Mesenteric fat pad (tissue), 1 donor: ENCODE measurements at places on chromosomes 7 and 10.

DNA sequence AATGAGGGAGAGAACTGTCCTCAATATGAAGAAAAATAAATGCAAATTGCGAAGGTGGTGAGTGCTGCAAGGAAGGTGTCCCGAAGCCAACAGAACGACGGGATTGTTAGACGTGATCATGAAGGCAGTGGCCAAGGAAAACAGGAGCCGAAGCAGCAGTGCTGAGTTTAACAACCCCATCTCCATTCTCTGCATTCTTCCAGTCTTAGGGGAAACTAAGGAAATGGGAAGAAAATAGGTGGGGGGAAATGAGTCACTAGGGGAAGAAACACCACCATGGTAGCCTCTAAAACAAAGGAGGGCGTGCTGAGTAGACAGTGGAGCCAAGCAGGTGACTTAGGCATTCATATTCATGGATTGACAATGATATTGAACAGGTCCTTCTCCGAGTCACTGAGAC, 192.2 kb upstream of the AKR1E2 start:
- DNase-seq = no peak

DNA sequence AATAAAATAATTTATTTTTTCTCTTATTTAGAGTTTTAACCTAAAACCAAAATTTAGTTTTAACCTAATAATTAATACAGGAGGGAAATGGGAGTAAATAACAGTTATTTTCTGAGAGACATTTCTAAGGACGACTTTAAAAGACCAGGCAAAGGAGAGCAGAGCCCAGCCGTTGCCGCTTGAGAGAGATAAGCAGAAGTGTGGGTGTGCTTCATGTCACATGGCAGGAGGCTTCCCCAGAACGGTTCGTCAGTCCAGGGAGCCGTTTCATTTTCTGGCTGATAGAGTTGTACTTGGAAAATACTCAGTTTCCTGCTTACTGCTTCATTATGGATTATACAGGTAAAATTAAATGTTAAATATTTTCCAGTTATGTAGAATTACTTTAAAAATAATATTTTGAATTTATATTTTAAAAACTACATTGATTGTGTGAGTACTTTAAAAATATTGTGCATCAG, 61.4 kb downstream of the ST7 start:
- DNase-seq = no peak

GRCh38 chr7:157250605-157251228, 86.1 kb upstream of the DNAJB6 start:
- no peak for DNase-seq

DNA sequence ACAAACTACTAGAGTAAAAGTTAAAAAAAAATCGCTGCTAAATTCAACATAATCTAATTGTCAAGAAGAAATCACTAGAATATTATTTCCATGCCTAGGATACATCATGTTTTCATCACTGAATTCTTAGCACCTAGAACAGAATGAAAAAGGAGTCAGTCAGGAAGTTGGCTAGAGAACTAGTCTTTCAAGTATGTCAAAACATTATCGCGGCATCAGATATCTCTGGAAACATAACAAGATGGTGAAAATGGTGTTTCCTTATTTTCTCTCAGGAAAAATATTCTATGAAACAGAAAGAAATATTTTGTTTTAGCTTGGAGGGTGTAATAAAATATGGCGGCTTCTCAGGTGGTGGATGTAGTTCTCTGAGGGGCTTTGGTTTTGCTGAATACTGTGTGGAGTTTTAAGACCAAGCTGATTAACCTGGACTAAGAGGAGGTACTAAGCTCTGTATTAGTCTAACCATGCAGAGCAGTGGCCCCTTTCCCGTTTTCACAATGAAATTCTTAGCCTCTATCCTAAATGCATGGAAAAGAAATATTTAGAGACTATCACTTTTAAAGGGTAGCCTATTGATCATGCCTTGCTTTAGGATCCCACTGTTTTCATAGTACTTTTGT, 205.6 kb downstream of the MDFIC start:
- no peak for DNase-seq

- DNase-seq = no peak
These were observed 79.4 kb upstream of the FEZF1 start for GRCh38 chr7:122383934-122384333.

DNA sequence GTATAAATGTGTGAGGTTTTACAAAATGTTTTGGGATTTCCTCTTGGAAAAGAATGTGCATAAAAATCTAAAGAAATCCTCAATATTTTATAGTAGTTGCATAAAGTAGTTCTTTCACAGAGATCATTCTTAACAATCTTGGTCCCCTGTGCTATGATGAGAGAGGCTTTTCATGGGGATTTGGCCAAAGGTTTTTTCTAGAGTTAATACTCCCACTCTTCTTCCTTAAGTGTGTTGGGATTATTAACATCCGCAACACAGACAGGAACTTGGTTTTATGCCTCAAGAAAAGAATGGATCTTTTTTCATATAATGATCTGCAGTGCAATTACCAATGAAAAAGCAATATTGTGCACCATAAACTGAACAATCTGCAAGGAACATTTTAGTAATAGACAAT, 71.5 kb downstream of the AGMO start:
- DNase-seq = no peak
